ENCODE measurements at places on chromosomes 2 and 18.

DNA sequence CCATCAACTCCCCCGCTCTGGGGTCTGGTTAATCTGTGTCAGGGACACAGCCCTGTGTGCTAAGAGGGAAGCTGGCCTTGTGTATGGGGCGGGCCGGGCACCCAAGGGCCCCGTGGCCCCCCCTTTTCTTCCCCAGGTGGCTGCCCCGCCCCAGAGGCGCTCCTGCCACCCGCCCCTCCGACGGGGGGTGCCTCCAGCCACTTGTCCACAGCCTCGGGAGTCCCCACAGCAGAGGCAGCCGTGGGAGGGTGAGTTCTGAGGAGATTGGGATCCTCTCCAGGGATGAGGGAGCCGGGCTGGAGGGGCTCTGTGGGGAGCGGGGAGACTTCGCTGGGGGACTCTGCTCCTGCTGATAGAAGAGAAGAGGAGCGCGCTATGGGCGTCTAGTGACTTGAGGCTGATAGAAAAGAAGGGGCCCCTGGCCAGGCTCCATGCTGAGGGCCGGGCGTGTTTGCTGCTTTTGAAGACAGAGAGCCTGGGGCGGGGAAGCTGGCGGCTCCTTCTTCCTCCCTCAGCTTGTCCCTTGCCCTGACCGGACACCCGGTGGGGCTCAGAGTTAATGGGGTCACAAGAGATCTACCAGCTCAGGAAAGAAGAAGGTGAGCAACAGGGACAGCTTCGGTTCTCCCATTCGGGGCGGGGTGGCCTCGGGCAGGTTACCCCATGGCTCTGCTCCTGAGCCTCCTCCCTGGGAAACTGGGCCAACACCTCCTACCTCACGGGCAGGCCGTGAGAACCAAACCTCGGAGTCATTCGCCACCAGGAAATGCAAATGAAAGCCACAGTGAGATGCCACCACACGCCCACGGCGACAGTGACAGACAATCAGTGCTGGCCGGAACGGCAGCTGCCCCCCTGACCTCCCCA, 89.4 kb upstream of the TAF1B start:
- DNase-seq, result no peak

- DNase-seq, result no peak
These were observed 209.2 kb upstream of the SYT4 start for GRCh38 chr18:43486462-43486861.

DNA sequence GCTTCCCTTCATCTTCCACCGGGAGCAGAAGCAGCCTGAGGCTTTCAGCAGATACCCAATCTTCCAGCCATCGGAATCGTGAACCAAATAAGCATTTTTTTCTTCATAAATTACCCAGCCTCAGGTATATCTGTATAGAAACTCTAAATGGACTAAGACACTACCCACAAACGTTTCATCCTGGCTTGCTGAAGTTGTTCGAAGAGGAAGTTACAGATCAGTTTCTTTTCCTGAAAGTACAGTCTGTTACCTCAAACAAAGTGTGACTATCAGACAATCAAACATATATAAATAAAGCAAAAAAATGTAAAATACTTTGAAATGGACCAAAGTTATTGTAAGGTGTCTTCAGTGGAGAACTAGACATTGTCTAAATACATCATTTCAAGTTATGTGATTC, 97.9 kb downstream of the MREG start:
- DNase-seq, result no peak

- DNase-seq, result no peak
These were observed 16.3 kb upstream of the TET3 start for GRCh38 chr2:73968357-73968937.

DNA sequence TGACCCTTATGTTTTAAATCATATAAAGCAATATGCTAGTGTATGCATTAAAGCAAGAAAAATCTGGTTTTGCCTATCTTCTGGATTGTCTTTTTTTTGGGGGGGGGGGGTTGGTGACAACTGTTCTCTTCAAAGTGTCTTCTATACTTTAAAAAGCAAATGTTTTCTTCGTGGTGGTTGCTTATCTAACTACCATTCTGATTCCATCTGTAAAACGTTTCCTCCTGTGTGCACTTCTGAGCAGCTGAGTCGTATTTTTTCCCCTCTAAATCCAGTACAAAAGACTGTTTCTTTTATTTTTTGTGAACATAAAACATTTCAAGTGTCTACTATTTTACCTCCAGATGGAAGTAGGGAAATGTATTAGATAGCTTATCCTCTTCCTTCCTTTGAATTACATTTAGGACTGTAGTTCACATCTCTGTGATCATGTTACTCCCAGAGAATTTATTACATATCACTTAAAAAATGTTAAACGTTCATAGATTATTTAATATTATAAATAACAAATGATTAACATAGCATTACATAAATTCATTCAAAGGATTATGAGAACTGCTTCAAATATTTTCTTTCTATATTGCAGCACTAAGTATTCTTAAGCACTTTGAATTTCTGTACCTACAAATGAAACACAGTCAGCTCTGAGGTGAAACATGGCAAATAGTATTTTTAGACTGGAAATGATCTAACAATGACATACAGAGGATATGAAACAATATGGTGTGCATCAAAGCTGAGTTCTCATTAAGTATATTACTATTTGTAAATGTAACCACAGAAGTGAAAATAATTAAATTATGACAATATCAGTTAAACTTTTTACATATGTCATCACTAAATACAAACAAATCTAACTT, 56.4 kb downstream of the SCN3A start:
- DNase-seq, result no peak

- DNase-seq, result no peak
These were observed 113.0 kb downstream of the DYSF start for GRCh38 chr2:71566372-71566771.

DNA sequence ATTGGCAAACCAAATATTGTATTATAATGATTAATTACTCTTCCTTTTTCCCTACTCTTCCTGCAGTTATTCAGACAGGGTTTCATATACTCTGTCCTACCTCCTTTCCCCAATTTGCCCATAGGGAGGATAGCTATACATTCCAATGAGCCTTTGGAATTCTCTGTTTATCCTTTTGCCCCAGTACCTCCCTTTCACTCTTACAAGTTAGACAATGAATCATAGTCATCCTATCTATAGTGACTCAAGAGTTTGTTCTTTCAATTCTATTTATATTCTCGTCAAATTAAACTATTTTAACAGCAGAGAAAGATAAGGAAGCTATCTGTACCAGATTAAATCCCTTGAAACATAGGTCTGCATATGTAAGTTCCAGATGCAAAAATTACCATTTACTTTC, 437.5 kb downstream of the NR4A2 start:
- no peak for DNase-seq

DNA sequence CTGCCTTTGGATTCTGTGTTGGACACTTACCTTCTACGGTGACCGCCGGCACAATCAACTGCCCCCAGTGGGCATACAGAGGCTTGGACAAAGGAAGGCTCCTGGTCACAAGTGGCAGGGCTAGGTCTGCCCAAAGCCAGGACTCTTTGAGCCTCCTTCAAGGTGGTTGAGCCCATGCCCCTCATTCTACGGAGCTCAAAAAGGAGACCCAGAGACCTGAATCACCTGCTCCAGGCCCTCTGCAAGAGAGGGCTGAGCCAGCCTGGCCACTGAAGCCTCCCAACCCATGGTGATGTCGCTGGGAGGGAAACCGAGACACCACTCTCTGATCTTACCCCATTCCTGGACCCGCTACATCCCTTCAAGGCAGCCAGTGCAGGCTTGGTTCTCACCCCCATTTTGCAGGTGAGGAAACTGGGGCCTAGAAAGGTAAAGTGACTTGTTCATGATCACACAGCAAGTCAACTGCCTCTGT, 87.9 kb downstream of the INHBB start:
- no peak for DNase-seq

DNA sequence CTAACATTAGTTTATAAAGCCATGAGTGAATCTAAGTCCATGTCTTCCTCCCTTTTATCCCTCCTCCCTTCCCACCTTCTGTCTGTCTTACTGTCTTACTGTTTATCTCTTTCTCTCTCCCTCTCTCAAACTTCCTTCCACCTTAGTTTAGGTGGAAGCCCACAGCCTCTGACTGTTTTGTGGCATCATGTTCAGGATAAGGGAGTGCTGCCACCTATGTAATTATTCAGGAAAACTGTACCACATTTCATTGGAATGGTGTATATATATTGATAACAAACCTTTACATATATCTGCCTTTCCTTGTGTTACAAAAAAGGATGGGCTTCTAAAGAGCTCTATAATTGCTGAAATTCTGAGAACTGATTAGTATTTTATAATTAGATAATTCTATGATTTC, 48.7 kb downstream of the NETO1 start:
- DNase-seq, result no peak

DNA sequence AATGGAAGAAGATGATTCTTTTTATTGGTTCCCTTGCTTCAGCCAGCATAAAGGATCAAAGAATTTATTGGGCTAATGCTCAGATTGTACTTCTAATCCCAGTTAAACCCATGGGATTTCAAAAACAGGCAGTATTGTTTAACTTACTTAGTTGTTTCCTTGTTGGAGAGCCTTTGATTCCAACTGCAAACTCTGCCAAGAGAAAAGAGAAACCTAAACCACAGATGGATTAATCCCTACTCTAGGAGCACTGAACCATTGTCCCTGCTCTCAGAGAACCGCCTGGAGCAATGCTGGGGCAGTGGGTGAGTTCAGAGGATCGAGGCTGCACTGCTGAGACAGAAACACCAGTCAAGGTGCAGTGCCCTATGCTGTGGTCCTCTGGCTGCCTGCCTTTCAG, 44.9 kb upstream of the SIGLEC15 start:
- DNase-seq, result no peak

- DNase-seq, result peak; percentile 70
These were observed 157.1 kb upstream of the CCDC150 start for GRCh38 chr2:196482119-196483065.

DNA sequence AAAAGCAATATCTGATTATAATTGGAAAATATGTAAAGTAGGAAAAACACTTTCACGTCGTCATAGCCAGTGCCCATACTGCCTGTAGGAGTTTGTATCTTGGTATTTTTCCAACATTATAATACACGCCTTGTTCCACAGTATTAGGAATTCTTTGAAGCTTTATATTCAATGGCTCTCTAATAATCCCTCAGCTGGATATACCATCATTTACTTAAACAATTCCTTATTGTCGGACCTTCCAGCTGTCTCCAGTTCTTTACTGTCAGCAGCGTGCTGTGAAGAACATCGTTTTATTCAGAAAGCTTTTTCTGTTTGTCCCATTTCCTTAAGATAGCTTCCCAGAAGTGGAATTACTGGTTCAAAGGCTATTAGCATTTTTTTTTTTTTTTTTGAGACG, 31.7 kb downstream of the ATP6V1C2 start:
- DNase-seq, result no peak

DNA sequence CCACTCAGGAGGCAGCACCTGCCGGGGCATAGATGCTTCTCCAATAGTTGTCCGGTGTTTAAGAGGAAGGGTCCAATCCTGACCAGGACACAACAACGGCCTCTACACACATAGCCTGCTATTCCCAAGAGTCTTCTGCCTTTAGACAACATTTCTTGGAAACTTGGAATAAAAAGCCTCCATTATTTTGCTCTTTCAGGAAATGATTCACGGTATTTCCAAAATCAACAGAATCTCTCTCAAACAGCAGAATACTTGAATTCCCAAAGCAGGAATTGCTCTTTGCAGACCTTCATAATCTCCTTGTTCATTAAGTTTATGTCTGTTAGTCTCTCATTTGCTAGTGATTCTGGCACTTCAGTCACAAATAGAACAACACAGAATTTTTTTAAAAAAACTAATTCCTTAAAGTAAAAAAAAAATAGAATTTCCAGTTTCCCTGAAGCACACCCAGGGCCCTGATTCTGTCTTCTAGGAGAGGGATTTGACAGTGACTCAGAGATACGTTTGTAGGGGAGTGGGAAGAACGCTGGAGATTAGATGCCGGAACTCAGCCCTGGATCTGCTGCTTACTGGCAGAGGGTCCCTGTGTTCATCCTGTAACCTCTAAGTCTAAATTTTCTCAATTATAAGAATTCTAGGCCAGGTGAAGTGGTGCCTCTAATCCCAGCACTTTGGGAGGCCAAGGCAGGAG, 74.7 kb downstream of the NAB1 start:
- DNase-seq, result no peak

DNA sequence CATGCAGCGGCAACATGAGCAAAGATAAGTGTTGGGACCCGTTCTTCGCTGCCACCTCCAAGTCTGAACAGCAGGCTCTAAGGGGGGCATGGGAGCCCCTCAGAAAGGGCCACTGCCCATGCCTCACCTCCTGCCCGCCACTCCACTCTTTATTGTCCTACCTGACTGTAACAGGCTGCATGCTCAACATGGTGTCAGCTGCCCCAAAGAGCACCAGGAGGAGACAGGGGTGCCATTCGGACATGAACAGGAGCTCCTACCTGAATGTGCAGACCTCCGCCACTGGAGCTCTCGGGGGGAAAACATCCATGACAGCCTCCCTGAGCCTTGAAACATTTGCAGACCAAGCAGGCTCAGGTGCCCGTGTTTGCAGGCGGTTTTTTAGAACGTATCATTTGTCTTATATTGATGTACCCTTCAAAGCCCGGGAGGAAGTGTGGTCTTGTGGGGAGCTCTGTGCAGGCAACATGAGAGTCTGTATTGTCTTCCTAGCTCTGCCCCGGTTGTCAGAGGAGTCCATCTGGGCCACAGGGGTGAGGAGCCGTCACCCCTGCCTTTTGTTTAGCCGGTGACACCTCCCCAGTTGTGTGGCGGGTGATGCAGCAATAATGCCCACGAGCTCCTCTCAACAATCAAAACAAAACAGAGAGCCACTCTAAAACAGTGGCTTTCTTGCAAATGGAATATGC, 35.1 kb upstream of the CD8A start:
- no peak for DNase-seq

GRCh38 chr2:144479138-144479537, 40.8 kb downstream of the ZEB2 start:
- DNase-seq, result peak; percentile 24

GRCh38 chr2:74944987-74945787, 13.3 kb upstream of the POLE4 start:
- no peak for DNase-seq

DNA sequence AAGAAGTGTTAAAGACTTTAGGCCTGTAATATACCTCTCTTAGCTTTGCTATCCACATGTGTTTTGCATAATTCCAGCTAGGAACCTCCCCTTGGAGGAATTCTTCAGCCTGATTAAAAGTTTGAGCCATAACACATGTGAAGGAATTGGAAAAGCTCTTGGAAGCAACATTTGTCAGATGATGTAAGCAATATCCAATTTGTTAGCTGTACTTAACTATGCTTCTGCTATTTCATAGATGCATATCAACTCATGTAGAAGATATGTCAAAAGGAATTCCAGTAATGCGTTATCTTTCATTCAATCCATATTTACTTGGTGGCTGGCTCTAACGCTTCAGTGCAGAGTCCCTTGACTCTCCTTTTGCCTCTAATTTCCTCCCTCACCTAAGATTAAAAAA, 46.2 kb downstream of the PKP4 start:
- no peak for DNase-seq

DNA sequence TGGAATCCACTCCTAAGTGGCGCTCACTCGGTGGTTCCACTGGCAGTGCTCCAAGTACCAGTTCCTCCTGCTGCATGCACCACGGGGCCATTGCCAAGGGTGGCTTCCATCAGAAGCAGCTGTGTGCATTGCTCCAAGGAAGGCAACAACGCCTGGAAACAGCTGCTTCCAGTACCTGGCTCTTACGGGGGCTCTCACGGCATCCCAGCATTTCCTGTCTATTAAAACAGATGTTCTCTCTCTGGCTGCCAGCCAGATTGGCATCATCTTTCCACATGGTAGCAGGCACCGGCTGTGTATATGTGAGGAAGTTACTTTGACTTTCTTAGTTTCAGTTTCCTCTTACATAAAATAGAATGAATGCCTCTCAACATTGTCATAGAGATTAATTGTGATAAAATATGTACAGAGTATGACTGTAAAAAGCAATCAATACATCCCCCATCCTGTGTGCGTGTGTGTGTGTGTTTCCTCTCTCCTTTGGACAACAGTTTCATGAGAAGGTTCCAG, 84.9 kb downstream of the CMPK2 start:
- peak; percentile 20 for DNase-seq
